Activated T-cell treated with anti-CD3 and anti-CD28 coated beads for 1 hour (primary cell): ENCODE measurements at places on chromosomes 16 and 17.

DNA sequence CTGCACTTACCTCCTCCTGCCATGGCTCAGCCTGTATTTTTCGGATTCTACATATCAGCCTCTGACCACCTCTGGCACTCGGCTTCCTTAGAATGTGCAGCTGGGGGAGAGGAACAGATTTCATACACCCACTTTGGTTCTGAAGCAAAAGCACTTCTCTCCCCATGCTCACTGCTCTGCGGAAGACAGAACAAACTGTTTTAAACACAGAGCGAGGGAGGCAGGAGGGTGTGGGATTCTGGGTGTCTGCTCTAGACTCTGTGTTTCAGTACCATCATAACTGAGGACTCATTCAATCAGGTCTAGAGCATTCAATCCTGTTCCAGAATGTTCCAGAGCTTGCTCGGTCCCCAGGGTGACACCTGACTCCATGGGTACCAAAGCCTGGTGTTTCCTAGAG is 239.1 kb downstream of the GRIN2A start:
- no peak for DNase-seq

DNA sequence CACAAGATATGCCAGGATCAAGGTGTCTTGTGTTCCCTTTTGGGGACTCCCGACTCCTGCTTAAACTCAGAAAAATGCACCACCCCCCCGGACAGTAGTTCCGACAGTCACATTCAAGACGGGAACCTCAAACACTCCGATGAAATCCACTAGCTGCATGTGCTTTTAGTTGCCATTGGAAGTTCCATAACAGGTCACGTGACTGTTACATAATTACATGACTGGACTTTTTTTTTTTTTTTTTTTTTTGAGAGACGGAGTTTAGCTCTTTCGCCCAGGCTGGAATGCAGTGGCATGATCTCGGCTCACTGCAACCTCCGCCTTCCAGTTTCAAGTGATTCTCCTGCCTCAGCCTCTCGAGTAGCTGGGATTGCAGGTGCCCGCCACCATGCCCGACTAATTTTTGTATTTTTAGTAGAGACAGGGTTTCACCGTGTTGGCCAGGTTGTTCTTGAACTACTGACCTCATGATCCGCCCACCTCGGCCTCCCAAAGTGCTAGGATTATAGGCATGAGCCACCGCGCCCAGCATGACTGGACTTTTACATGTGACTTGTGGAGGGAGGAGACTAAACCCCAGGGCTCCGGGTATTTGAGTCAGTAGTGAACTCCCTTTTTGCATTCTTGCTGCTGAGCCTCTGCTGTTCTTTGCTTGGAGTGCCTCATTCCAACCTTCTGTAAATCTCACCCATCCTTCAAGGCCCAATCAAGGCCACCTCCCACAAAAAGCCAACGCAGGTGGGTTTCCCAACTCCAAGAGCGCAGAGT is 1.6 kb downstream of the SIRT7 start:
- DNase-seq, result no peak

- no peak for DNase-seq
These were observed 44.9 kb upstream of the PABPN1L start for GRCh38 chr16:88911136-88911945.

DNA sequence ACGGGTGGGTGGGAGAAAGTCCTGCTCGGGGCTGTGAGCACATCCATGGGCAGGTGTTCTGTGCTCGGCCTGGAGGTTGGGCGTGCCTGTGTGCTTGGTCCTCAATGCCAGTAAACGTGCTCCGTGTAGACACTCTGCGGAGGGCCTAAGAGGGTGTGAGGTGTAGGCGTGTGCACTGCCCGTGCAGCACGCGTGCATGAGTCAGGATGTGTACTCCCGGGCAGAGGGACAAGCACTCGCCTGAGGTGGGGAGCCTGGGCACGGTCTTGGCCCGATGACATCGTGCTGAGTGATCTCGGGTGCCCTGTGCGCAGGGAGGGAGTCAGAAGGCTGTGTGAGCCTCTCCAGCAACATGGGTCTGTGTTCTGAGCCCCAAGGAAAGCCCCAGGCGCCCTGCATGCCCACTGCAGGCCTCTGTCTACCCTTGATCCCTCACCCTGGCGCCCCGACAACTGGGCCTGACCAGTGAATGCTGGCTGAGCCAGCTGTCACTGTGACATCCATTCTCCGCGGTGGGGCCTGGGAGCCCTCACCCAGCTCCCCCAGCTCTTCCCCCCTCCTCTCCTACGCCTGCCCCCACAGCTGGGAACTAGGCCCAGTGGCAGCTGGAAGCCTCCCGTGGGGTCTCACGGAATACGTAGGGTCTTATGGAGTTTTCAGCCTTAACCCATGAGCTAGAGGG is 23.5 kb upstream of the NXPH3 start:
- DNase-seq, result no peak

DNA sequence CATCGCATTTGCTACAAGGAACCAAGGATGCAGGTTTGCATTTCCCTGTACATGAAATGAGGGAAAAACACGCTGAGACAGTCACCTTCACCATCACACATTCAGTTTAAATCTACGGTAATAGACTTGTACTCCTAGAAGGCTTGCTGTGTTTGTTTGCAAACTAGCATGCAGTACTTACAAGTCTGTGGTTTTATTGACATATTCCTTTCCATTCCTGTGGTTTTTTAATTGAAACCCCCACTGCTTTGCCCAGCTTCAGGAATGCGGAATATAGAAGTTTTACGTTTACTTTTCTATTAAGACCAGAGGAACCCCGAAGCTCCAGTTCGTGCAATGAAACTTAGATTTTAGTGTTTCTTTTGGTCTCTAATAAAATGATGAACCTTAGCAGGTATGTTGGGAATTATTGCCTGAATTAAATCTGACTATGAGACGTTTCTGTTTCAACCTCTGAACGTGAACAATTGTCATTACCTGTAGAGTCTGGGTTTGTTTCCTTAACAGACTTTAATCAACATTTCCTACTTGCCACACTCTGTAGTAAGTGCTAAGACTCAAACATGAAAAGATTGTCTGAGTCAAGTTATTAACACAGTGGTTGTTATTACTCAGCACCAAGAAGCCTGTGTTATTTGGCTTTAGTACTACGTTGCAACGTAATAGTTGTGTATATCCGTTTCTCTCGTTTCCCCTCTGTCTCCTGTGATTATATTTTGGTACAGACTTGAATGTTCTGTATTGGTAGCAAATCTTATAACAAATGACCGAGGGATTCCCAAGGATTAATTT is 793.3 kb upstream of the GOT2 start:
- DNase-seq, result no peak

DNA sequence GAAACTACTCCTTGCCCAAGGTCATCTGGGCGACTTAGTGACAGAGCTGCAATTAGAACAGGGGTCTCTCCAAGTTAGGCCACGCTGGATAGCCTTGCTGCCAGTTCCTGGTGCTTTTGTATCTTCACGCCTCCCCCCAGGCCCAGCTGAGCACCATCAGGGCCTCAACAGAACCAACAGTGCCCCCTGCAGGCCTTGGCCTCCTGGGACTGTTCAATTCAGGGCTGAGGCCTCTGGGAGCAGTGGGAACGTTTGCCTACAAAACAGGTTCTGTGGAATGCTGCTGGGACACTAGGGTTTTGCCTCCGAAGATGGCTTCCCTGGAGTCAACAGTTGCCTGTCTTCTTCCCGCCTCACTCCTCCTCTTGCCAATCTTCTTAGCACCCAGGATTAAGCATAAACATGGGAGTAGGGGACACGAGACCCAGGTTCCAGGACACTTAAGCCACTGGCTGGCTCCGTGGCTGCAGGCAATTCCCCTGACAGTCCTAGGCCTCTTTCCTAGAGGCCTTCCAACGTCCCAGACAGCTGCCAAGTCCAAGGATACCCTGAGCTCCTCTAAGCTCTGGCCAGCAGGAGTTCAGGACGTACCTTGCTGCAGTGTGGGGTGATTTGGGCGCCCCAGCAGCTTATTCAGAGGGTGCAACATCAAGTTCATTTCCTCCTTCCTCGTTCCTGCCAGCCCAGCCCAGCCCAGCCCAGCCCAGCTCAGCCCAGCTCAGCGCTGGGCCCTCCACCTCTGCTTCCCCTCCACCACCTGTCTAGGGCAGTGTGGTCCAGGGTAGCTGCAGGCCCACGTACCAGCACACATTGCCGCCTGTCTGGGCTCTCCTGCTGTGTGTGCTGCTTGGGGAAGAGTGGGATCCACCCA is 246.6 kb upstream of the RPL38 start:
- DNase-seq, result peak; percentile 49

- DNase-seq, result no peak
These were observed 12.0 kb upstream of the KRT19 start for GRCh38 chr17:41539979-41540701.

- no peak for DNase-seq
These were observed 18.6 kb downstream of the NOD2 start for GRCh38 chr16:50711862-50712559.

DNA sequence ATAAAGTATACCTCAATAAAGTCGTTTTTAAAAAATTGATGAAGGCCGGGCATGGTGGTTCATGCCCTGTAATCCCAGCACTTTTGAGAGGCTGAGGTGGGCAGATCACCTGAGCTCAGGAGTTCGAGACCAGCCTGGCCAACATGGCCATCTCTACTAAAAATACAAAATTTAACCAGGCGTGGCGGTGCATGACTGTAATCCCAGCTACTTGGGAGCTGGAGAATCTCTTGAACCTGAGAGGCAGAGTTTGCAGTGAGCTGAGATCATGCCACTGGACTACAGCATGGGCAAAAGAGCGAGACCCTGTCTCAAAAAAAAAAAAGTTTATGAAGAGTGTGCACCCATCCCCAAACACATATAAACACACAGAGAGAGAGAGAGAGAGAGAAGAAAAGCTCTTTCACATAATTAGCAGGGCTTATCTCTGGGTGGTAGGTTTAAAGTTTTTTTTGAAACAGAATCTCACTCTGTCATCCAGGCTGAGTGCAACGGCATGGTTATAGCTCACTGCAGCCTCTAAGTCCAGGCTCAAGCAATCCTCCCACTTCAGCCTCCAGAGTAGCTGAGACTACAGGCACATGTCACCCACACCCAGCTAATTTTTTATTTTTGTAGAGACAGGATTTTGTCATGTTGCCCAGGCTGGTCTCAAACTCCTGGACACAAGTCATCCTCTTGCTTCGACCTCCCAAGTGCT is 3.0 kb downstream of the SREBF1 start:
- no peak for DNase-seq

GRCh38 chr16:68596266-68596665 is 48.8 kb upstream of the CDH3 start:
- DNase-seq, result no peak

- no peak for DNase-seq
These were observed 9.1 kb downstream of the CEP20 start for GRCh38 chr16:15879255-15879811.

DNA sequence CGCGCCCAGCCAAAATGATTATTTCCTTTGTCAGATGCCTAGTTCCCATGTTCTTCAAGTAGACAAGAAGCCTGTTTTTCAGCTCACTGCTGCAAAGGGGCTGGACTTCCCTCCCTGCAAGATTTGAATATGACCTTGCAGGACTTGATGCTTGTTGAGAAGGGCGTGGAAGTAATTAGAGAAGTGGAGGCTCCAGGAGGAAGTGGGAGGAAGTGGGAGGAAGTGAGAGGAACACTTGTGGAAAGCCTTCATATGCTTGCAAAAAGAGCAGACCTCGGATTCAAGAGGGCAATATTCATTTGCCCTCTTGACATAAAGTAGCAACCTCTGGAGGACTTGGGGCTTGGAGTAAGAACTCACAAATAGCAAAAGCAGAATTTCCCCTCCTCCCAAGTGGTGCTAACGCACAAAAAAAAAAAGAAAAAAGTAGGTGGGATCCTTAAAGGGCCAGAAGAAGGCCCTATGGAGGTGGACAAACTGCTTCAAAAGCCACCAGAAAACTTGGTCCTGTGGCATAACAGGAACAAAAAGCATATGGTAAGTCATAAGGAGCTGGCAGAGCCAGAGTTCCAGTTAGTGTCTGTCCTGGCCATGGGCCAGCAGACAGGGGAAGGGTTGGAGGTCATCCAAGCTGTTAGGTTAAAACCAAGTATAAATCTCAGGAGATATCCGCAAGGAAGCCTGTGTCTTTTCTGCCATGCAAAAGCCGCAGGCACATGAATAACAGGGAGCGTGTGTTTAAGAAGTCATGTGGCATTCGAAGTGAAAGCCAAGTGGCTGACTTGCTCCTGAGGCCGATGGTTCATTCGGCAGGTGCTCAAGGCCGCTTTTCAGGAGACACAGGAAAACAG is 20.6 kb upstream of the PRKAR1A start:
- DNase-seq, result no peak

GRCh38 chr16:49531931-49532840 is 158.6 kb downstream of the C16orf78 start:
- no peak for DNase-seq

- no peak for DNase-seq
These were observed 73.8 kb downstream of the XYLT1 start for GRCh38 chr16:17396762-17397498.

DNA sequence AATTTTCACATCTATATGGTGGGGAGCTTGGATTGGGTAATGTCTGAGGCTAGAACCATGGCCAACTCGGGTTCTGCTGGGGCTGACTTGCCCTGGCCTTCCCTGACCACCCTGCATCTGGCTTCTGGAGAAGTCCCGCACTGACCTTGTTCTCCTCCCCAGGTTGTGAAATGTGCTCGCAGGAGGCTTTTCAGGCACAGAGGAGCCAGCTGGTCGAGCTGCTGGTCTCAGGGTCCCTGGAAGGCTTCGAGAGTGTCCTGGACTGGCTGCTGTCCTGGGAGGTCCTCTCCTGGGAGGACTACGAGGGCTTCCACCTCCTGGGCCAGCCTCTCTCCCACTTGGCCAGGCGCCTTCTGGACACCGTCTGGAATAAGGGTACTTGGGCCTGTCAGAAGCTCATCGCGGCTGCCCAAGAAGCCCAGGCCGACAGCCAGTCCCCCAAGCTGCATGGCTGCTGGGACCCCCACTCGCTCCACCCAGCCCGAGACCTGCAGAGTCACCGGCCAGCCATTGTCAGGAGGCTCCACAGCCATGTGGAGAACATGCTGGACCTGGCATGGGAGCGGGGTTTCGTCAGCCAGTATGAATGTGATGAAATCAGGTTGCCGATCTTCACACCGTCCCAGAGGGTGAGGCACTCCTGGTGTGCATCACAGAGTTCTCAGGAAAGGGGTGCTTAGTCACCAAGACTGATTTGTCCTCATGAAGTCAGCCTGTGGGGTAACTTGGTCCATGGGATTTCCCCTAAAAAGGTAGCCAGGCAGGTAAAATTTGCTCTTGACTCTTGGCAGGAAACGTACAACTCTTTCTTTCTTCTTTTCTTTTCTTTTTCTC is 6.1 kb downstream of the NOD2 start:
- no peak for DNase-seq

GRCh38 chr16:12086822-12087221 is 110.3 kb downstream of the SNX29 start:
- DNase-seq, result no peak

GRCh38 chr17:78976907-78977680 is 2.6 kb downstream of the LGALS3BP start:
- no peak for DNase-seq
